ENCODE measurements at places on chromosomes 11 and 22. TPM values are rescaled to one million over a fixed set of nuclear protein-coding genes. Genes with fewer than 3 reads are reported as not detected.
A peak's percentile ranks its signal among the peaks of the same experiment; 100 is the strongest.

GRCh38 chr11:37811349-37811748, 1213.3 kb upstream of the RAG2 start:
- DNase-seq: no peak

- peak; percentile 63 for DNase-seq
These were observed 479.4 kb downstream of the JRKL start for GRCh38 chr11:96869207-96869606.

DNA sequence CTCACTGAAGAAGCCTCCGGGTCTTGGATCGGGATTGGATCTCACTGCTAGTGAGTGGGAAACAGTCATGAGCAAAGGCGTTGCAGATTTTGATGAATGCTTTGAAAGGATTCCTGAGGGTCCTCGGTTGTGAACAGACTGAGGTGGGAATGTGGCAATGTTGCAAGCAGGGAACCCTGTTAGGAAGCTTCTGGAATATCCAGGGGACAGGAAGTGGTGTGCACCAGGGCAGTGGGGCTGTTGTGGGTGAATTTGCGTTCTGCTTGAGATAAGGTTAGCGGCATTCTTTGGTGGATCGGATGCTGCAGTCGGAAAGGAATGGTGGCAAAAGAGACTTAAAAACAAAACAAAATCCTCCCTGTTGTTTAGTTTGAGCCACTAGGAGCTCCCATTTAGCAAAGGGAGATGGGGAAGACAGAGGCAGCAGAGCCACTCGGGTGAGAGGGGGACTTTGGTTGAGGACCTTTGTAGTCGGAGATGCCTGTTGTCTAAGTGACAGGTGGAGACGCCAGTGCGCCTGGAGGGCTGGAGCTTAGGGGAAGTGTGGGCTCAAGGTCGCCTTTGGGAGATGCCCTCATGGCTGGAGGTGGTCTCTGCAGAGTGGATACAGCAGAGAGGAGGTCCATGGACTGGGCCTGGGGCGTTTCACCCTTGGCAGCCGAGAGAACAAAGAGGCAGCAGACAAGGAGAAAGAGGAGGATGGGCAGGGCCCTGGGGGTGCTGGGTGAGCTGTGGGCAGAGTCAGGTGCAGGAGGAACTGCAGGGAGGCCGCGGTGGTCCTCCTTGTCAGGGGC, 37.6 kb downstream of the CSF2RB start:
- DNase-seq: peak; percentile 41

- no peak for DNase-seq
These were observed 332.0 kb downstream of the TENM4 start for GRCh38 chr11:79108851-79109250.

DNA sequence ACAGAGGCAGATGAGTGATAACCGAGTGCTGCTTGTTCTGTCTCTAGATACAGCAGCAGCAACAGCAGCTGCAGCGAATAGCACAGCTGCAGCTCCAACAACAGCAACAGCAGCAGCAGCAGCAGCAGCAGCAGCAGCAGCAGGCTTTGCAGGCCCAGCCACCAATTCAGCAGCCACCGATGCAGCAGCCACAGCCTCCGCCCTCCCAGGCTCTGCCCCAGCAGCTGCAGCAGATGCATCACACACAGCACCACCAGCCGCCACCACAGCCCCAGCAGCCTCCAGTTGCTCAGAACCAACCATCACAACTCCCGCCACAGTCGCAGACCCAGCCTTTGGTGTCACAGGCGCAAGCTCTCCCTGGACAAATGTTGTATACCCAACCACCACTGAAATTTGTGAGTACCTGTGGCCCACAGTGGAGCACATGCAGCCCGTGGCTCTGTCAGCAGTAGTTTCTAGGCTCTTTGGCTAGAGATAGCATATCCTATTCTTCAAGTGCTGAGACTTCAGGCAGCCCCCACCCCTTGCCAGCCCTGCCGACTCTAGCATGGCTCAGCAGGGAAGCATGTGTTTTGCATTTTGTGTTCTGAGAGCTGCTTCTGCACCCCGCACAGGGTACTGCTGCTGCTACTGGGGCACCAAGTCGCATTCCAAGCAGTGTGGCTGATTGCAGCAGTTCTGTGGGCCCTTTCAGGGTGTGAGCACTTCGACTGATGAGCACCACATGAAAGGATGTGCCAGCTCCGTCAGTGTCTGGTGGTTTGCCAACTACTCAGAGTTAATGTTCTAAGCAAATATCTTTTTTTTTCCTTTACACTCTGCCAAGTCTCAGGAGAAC, 59.2 kb downstream of the MED15 start:
- no peak for DNase-seq

- no peak for DNase-seq
These were observed 9.1 kb downstream of the TRPT1 start for GRCh38 chr11:64216879-64217278.

GRCh38 chr22:27870234-27871191, 48.5 kb downstream of the PITPNB start:
- DNase-seq: no peak

DNA sequence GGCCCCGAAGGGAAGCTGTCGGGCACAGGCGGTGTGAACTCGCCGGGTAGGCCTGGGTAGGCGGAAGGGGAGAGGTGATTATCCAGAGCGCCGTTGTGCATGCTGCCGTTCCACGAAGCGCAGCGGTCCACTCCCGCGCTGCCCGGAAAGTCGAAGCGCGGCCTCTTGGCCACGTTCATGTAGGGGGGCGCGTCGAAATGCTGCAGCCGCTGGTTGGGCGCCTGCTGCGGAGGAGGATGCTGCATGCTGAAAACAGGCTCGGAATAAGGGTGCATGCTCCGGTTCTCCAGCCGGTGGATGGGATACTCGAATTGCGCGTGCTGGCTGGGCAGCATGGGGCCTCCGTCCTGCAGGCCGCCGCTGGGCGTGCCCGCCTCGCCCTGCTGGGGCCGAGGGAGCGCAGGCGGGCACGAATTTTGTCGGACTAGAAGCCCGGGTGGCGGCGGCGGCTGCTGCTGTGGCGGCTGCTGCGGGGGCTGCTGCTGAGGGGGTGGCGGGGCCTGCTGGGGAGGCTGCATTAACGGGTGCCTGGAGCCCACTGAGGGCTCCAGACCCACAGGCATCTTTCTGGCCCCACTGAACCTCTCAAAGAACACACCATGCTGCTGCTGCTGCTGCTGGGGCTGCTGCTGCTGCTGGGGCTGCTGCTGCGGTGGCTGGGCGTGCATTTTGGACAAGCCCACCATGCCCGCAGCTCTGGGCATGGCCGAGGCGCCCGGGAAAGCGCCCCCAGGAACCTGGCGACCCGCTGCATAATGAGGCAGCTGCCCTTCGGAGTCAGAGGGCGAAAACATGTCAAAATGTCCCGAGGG, 2.3 kb downstream of the MN1 start:
- DNase-seq: no peak

- peak; percentile 61 for DNase-seq
These were observed 851 bp downstream of the SPTBN2 start for GRCh38 chr11:66728038-66728692.

DNA sequence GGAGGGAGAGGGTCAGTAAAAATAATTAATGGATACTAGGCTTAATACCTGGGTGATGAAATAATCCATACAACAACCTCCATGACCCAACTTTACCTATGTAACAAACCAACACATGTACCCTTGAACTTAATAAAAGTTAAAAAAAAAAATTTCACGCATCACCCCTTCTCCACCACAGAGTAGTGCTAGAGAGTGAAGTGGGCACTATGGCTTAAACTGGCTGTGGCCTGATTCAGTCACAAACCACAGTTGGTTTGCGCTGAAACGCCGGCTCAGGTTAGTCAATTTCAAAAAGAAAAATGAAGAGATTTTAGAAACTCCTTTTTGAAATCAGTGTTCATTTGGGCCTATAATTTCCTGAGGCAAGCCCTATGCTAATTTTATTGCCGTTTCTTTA, 144.3 kb downstream of the TRPC6 start:
- DNase-seq: no peak

DNA sequence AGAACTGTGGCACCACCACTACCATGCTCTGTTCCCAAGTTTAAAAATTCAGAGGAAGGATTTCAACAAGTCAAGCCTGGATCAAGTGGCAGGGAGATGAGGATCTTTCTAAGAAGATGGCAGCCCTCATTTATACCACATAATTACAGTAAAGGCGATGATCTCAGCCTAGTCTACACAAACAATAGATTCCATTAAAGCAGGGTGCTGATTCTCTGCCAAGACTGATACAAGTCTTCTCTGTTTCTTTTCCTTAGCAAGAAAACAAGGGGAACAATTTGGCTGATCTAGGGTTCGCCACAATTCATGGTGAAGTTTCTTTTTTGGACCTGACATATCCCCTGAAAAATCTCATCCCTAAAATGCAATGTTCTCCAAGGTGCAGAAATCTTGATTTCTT, 73.9 kb downstream of the PPFIBP2 start:
- no peak for DNase-seq

DNA sequence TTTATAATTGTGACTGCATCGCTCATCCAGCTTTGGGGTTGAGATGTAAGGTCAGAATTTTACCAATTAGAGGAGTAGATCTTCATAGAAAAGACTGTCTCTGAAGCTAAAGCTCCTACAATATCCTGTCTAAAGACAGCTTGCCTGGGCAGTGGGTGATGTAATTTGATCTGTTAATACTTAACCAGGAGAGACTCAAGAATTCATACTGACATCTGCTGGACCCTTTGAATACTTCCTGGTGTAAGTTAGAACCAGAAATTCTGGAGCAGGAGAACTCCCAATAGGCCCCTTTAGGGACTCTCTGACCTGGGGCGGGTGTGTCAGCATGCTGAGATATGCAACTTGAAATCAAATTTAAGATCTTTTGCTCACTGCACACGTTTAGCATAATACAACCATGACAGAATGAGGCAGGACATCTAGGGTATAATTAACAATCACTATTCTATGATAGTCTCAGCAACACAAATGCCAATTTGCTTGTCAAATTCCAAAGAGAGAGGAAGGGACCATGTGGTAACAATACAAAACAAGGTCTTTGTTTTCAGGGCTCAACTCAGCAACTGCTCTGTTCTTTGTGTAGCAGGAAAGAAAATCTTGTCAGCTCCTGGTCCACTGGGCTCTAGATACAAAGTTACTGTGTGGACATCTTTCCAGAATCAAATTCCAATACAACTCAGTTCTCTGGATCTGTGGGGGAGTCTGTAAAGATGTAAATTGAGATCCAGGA, 143.9 kb downstream of the INSC start:
- no peak for DNase-seq

DNA sequence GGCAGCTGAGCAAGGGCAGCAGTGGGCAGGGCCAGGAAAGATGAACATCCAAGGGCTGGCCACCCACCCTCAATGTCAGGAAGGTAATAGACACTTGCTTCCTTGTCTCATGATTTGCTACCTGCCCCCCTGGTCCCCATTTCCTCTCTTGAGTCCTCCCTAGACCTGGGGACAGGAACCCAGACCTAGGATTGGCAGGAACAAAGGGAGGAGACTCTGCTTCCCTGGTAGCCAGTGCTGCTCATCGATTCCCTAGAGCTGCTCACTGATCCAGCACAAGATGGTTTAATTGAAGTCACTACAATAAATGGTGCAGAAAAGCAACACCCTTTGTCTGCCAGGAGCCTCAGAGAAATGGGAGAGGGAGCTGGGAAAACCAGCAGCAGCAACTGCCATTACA, 67.8 kb upstream of the CHST1 start:
- DNase-seq: no peak

DNA sequence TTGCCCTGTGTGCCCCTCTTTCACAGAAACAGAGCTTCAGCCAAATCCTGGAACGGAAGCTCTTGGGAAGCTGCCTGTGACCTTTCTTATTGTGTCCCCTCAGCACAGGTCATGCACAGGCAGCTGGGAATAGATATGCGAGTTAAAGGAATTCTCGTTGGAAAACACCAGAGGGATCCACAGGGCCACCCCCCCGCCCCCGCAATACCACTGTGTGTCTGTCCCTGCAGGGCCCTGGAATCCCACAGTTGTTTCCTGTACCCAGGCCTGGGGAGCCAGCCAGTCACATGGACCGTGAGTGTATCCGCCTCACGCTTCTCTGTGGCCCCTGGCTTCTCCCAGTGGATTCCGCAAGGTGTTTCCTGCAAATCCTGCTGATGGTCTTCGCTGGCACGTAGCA, 29.0 kb downstream of the TIMP3 start:
- DNase-seq: peak; percentile 57

DNA sequence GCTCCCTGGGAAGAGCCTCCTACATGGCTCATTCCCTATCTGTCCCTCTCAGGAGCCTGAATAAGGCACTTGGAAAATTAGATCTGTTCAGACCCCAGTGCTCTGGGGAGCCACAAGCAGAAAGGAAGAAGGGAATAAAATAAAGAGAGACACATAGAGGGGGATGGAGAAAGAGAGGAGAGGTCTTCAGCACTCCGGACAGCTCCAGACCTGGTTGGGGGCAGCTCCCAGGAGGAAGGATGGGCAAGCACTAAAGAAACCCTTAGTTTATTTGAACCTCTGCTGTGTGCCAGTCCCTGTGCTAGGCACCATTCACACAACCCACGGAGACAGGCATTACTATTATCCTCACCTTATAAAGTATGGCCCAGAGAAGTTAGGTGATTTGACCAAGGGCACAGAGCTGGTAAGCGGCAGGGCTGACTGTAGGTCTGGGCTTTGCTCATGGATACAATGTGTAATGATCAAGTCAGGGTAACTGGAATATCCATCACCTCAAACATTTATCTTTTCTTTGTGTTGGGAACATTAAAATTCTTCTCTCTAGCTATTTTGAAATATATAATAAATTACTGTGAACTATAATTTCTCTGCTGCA, 53.7 kb upstream of the LRRC32 start:
- no peak for DNase-seq

- no peak for DNase-seq
These were observed 9.1 kb downstream of the ACRV1 start for GRCh38 chr11:125671561-125671960.

- no peak for DNase-seq
These were observed 32.7 kb upstream of the CELSR1 start for GRCh38 chr22:46569848-46570695.

DNA sequence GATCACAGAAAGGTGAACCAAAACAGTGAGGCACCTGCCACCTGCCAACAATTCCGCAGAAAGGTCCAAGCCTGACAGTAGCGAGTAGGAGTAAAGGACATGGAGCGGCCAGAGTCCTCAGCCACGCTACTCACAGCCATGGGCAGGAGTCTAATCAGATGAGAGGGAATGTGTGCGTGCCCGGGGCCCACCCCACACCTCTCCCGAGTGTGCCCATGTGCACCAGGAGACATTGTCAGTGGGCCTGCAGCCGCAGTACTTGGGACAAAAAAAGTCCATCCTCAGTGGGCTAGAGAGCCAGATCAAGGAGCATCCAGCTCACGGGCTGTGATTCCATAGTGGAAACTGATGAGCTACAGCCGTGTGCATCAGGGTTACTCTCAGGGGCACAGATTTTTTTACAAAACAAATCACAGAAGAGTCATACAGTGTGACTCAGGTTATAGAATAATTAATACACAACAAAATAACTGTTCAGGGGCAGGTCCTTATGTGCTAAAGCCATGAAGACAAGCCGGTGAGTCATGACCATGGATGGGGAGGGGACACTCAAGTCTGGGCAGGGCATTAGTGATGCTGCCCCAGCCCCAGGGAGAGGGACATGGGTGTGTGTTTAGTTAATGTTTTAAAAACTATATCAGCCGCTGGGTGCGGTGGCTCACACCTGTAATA, 12.0 kb downstream of the SART1 start:
- no peak for DNase-seq

The OR8A1 gene
- not detected for total RNA-seq

The PDGFB gene
- total RNA-seq: 0.43 TPM

The FBLN1 gene
- 3.8 TPM for total RNA-seq

The MPPED2 gene
- total RNA-seq: 1.0 TPM

The PDGFD gene
- total RNA-seq: 0.96 TPM

The PTS gene
- 41.1 TPM for total RNA-seq

Data from left lobe of liver (tissue), 2 donors.